ENCODE measurements at places on chromosomes 2 and 18.

GRCh38 chr2:68774569-68775271 lies 40.1 kb downstream of the ARHGAP25 start:
- peak; percentile 48 for DNase-seq

DNA sequence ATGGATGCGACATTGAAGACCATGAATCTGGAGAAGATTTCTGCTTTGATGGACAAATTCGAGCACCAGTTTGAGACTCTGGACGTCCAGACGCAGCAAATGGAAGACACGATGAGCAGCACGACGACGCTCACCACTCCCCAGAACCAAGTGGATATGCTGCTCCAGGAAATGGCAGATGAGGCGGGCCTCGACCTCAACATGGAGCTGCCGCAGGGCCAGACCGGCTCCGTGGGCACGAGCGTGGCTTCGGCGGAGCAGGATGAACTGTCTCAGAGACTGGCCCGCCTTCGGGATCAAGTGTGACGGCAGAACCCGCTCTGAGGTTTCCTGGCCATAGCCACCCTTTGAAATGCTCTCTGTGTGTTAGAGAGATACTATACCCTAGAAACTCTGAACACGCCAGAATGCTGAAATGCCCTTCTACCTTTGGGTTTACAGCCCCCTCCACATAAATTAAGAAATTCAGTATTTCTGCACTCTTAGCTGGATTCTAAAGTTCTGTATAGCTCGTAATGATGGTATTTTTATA lies 659 bp downstream of the CHMP1B start:
- DNase-seq, result peak; percentile 18

DNA sequence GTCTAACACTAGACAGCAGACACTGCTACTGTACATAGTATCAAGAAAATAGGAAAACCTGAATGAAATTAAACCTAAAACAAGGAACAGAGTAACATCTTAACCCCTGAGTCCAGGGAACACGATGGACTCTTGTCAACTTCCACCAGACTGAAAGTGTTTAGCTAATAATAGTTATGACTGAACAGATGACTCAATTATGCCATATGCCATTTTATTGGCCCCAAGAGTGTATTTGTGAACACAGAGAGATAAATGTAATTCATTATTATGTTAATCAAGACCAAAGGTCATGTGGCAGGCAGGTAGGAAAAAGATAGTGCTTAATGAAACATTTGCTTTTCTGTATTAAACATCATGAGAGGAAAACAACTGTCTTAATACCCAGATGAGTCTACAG lies 58.0 kb downstream of the NYAP2 start:
- DNase-seq, result no peak

DNA sequence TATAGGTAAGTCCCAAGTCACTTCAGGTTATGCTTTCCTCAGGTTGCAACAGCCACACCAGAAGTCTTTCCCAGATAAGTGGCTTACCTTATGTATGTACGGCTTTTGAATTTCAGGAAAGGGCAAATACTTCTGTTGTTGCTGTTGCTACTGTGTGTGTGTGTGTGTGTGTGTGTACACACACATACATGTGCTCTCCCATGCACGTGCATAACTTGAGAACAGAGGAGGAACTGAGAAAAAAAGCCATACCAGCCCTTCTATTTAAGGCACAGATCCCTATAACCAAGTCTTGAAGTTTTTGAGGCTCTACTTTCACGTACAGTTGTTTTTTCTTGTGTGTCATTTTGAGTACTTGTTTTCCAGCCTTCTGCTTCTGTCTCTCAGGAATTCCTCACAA lies 62.4 kb downstream of the WDPCP start:
- DNase-seq, result no peak

- DNase-seq, result no peak
Observed at GRCh38 chr2:60478660-60479059, 74.8 kb downstream of the BCL11A start.

GRCh38 chr2:166344286-166345113 lies 31.2 kb downstream of the SCN9A start:
- no peak for DNase-seq

DNA sequence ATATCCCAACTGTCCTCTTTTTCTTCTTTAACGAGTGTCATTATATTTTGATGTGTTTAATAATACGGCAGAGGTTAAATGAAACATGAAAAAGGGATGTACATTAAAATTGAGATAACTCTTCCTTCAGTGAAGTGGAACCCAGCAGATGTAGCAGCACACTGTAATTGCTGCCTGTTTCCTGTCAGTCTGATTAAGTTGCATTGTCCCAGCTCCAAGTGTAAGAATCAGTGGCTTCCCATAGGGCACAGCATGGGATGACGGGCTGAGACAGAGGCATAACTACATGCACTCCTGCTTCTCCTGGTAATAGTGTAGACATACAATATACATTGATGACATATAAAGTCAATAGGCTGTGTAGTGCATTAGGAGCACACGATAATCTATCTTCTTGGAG lies 175.8 kb upstream of the TCF4 start:
- no peak for DNase-seq

- no peak for DNase-seq
Observed at GRCh38 chr2:100707016-100707947, 112.7 kb upstream of the NPAS2 start.

DNA sequence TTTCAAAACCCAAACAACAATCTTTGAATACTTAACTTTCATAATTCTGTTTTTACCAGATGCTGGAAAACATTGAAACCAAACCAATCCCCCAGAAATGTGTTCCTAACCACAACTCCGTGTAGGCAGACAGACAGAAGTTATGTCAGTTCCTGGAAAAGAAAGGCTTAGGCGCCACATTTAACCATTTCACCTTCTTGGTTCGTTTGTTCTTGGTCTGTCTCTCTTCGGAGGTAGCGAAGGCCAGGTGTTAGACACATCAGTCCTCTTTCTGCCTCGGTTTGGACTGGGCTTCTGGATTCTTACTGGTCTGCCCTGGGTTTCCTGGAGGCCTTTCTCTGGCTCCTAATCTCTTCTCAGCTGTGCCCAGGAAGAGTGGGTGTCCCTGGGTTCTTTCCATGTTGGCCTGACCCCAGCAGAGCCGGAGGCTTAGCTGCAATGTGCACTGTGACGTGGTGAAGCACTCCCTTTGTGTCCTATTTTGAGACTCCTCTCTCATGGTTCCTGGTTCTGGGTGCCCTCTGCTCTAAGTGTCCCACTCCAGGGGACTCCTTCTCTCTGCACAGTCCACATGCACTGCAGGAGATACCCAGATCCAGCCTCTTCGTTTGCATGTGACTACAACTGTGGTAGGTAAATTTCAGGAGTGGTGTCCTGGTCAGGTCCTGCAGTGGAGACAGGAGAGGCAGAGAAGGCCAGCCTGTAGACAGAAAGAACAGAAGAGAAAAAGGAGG lies 23.1 kb upstream of the RAB31 start:
- DNase-seq, result no peak

GRCh38 chr2:111662039-111662770 lies 221.8 kb downstream of the ANAPC1 start:
- DNase-seq, result no peak

Data from stimulated activated CD8-positive, alpha-beta memory T cell treated with anti-CD3 and anti-CD28 coated beads, Interleukin-4, amount 100 ng/mL, for 4 hours (primary cell).